Gastrocnemius medialis (tissue), 4 donors: ENCODE measurements at places on chromosomes 13 and 19.

GRCh38 chr19:45110851-45111266 lies 17.9 kb downstream of the PPP1R37 start:
- DNase-seq: no peak

- DNase-seq: no peak
Observed at GRCh38 chr19:8333767-8334457, 9.2 kb downstream of the KANK3 start.

DNA sequence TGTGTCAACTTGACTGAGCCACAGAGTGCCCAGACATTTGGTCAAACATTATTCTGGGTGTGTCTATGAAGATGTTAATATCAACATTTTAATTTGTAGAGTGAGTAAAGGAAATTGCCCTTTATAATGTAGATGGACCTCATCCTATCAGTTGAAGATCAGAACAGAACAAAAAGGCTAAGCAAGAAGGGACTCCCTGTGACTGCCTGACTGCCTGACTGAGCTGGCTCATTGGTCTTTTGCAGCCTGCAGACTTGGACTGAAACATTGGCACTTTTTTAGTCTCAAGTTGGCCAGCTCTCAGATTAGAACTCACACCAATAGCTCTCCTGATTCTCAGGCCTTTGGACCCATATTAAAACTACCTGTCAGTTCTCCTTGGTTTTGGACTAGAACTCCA lies 600.4 kb upstream of the SLITRK6 start:
- DNase-seq: no peak

GRCh38 chr13:48591889-48592687 lies 59.2 kb upstream of the RCBTB2 start:
- DNase-seq: no peak

- no peak for DNase-seq
Observed at GRCh38 chr19:39671739-39672363, 16.1 kb downstream of the LGALS16 start.

GRCh38 chr13:109510013-109510412 lies 276.4 kb downstream of the IRS2 start:
- DNase-seq: no peak

- no peak for DNase-seq
Observed at GRCh38 chr13:101552786-101553185, 100.3 kb downstream of the ITGBL1 start.

GRCh38 chr19:35253316-35254286 lies 4.8 kb downstream of the LSR start:
- no peak for DNase-seq

GRCh38 chr13:106468744-106469590 lies 66.5 kb downstream of the EFNB2 start:
- DNase-seq: no peak

DNA sequence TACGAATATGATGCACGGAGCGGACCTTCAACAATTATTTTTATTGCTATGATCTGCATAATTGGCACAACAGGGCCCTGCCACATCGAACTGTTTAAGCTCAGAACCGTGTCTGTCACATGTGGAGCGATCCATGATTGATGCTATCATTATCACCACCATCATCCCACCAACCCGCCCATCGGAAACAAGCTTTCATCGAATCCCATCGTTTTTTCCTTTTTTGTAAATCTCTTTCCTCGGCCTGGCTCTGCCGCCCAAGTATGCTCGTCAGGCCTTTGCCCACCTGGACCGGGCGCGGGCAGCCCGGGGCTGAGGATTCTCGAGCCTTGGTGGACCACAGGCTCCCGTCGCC lies 533 bp upstream of the DCAF15 start:
- no peak for DNase-seq

DNA sequence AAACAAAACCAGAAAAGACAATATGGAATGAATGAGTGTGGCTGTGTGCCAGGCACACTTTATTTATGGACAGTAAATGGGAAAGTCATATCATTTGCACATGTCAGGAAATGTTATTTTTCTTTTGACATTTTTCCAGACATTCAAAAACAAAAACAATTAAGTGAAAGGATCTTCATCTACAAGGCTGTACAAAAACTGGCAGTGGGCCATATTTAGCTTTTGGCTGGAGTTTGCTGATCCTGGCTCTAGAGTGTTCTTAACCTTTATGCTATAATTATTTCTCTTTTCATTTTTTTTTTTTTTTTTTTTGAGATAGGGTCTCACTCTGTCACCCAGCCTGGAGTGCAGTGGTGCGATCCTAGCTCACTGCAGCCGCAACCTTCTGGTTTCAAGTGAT lies 6.5 kb upstream of the TNFSF9 start:
- no peak for DNase-seq

- DNase-seq: peak; percentile 38
Observed at GRCh38 chr13:77386880-77387606, 60.1 kb upstream of the MYCBP2 start.

- DNase-seq: no peak
Observed at GRCh38 chr13:75052616-75053015, 429.4 kb downstream of the TBC1D4 start.

DNA sequence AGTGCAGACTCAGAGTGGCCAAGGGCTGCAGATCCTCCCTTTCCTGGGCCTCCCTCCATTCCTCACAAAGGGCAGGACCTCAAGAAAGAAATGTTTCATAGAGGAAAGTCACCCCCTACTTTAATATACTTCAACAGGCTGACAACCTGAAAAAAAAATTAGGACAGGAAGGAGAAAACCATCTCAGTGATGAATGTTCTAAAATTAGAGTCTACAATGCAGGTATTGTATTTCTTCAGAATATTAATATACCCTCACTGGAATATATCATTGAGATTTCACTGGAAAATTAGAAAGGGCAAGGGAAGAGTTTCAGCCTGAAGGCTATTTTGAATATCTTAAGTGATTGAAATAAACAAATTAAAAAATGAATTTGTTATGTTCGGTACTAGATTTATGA lies 176.9 kb downstream of the DNAJC15 start:
- DNase-seq: no peak

DNA sequence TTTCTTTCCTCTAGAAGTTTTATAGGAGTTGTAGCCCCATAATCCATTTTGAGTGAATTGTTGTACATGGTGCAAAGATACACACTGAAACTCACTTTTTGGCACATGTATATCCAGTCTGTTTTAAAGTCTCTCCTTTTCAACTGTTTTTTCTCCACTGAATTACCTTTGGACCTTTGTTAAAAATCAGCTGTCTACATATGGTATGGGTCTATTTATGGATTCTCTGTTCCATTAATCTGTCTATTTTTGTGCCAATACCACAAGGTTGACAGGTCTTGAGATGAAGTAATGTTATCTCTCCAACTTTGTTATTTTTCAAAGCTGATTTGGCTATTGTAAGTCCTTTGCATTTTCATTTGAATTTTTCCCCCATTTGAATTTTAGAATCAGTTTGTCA lies 4.7 kb downstream of the HNRNPA1L2 start:
- DNase-seq: no peak

- DNase-seq: no peak
Observed at GRCh38 chr19:13727798-13728197, 36.5 kb upstream of the MRI1 start.

GRCh38 chr13:106867249-106867648 lies 299.3 kb upstream of the ARGLU1 start:
- DNase-seq: no peak

DNA sequence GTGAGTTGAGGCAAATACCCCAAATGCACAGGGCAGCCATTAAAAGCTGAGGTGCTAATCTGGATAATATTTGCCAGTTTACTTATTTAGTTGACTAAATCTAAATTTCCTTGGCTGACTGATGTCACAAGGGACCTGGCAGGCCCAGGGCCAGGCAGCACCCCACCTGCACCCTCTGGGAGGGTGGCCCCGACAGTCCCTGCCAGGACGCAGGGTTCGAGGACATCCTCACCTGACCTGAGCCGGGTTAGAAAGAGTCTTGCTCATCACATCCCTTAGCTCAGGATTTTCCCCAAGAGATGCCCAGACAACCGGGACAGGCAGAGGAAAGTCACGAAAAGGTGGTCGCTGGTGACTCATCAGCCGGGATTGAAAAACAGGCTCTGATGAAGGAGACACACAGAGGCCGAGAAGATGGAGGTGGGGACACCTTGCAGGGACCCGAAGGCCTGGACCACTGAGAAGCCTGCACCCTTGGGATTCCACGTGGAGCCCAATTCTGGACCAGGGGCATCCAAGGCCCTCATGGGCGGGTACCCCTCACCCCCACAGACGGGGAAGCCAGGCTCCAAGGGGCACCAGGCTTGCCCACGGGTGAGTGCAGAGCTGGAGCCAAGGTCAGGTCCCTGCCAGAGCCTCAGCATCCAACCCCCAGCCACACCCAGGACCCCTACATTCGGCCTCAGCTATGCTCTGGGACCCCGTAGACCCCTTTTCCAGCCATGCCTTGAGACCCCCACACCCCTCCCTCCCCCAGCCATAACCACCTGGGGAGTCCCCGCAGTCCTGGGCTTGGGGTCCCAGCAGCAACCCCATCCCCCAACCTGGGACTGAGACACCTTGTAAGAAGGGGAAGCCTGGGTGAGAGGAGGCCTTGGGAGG lies 103.2 kb downstream of the SOX1 start:
- DNase-seq: no peak

DNA sequence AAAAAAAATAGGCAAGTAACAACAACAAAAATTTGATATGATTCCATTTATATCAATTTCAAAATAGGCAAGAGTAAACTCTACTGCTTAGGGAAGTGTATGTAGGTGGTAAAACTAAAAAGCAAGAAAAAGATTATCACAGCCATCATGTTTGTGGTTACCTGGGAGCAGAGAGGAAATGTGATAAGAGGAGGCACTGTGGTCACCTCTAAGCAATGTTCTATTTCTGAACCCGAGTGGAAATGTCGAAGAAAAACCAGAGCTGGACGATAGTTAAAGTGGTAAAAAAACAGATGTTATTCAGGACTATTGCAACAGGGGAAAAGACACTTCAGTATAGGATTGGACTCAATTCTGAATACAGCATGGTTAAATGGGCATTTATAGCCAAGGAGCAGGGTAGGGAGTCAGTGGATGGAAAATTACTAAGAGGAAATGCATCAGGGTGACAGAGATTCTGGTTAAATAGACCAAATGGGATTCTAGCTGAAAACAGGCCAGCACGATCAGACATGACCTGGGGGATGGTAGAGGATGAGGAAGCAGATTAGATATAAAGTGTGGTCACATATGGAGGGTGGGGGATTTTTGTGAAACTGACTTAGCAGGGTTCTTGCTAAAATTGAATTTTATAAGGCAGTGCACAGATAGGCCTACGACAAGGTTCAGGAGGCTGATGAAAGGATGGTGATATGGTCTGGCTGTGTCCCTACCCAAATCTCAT lies 6.0 kb upstream of the TEX30 start:
- no peak for DNase-seq

DNA sequence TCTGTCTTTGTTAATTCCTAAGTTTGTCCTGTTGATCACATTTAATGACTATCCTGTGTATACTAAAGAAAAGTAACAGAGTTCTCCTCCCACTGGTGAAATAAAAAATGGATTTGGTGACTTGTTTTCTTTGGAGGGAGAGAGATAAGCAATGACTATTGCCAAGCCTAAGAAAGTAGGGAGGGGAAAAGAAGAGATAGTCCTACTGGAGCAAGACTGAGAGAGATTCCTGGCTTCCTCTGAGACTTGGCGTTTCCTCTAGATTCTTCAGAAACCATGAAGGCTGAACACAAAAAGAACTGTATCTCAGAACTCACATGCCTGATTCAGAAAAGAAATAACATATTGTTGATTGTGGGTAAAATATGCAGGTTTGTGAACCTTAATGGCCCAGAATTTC lies 406.5 kb downstream of the FOXO1 start:
- DNase-seq: no peak

GRCh38 chr13:41377446-41377845 lies 66.4 kb downstream of the NAA16 start:
- DNase-seq: no peak

GRCh38 chr19:48837687-48838086 lies 1.4 kb upstream of the HSD17B14 start:
- DNase-seq: no peak

DNA sequence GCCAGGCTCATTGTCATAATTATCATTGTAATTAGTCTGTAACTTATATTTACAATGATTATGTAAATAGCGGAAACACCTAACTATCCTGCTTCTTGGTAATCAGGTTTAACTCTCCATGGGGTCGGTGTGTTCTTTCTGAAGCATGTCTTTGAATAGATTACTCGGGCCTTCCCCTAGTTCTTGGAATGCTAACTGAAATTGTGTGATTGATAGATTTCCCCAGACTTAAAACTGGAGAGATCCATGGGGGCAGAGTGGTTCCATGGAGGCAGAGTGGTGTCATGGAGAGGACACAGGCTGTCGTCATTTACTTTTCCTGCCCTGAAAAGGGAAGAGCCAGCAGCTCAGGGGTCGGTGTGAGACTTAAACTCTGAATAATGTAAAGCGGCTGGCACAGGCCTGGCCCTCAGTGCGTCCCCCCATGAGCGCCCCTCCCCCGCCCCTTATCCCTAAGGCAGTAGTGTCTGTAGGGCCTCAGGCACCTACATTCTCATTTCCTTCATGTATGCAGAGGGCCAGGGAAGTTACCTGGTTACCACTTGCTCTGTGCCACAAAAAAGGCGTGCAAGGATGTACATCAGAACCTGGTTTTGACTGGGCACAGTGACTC lies 225.1 kb downstream of the TM9SF2 start:
- DNase-seq: no peak

DNA sequence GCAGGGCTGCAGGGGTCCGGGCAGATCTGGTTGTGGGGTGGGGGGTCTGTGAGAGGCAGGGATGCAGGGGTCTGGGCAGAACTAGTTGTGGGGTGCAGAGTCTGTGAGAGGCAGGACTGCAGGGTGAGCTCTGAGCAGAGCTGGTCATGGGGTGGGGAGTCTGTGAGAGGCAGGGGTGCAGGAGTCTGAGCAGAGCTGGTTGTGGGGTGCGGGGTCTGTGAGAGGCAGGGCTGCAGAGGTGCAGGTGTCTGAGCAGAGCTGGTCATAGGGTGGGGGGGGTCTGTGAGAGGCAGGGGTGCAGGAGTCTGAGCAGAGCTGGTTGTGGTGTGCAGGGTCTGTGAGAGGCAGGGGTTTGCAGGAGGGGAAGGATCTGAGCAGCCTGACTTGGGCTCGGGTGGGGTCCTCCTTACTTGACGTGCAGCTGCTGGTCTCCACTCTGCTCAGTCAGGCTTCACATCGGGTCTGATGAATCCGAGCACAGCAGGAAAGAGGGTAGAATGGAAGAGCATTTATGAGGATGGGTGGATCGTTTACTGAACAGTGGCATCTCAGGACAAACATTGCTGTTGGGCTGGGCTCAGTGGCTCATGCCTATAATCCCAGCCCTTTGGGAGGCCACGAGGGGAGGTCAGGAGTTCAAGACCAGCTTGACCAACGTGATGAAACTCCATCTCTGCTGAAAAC lies 31.2 kb downstream of the IGFL2 start:
- DNase-seq: no peak

GRCh38 chr19:676007-676338 lies 219 bp upstream of the FSTL3 start:
- DNase-seq: no peak

- no peak for DNase-seq
Observed at GRCh38 chr13:37164635-37165034, 59.2 kb upstream of the CSNK1A1L start.
